ENCODE measurements at places on chromosomes 11 and 22.
A peak's percentile ranks its signal among the peaks of the same experiment; 100 is the strongest.

GRCh38 chr11:19279451-19279850 is 38.7 kb upstream of the E2F8 start:
- DNase-seq = no peak

- DNase-seq = no peak
Measured at GRCh38 chr11:126189109-126189929, 22.1 kb downstream of the RPUSD4 start.

- no peak for DNase-seq
Measured at GRCh38 chr22:20091690-20092476, 11.8 kb downstream of the DGCR8 start.

DNA sequence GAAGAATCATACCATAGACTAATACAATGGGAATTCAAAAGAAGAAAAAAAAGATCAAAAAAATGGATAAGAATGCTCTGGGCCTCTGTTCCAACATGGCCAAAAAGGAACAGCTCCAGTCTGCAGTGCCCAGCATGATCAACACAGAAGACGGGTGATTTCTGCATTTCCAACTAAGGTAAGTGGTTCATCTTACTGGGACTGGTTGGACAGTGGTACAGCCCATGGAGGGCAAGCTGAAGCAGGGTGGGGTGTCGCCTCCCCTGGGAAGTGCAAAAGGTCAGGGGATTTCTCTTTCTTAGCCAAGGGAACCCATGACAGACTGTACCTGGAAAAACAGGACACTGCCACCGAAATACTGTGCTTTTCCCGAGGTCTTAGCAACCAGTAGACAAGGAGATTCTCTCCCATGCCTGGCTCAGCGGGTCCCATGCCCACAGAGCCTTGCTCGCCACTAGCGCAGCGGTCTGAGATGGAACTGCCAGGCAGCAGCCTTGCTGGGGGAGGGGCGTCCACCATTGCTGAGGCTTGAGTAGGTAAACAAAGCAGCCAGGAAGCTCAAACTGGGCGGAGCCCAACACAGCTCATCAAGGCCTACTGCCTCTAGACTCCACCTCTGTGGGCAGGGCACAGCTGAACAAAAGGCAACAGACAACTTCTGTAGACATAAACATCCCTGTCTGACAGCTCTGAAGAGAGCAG is 428.4 kb downstream of the MN1 start:
- no peak for DNase-seq

- no peak for DNase-seq
Measured at GRCh38 chr11:16987205-16987568, 27.0 kb downstream of the PLEKHA7 start.

DNA sequence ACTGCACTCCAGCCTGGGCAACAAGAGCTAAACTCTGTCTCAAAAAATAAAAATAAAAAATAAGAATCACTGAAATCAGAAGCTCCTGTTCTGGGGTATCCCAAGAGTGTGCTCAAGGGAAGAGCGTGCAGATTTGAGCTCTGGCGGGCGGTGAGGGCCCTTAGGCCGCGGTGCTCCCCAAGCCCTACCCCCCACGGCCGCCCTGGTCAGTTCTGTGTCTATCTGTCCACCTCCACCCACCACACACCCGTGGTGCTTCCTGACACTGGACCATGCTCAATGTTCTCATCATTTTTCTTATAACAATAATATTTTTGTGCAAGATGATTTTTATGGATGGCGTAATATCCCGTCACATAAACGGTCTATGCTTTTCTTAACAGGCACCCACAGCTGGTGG is 71.1 kb downstream of the RTL6 start:
- DNase-seq = no peak

- DNase-seq = no peak
Measured at GRCh38 chr11:78202733-78203167, 14.0 kb downstream of the USP35 start.

DNA sequence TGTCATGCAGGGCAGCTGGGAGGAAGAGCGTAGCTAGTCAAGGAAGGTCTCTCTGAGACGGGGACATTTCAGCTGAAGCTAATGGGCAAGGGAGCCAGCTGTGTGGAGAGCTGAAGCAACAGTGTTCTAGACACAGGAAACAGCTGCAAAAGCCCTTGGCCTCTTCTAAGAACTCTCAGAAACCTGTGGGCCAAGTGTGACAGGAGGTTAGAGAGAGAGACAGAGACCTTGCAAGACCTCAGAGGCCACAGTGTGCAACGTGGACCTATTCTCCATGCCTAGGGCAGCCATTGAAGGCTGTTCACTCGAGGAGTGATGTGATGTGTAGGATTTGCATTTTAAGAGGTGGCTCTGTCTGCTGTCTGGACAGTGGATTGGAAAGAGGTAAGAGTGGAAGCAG is 48.7 kb upstream of the TNRC6B start:
- no peak for DNase-seq

- no peak for DNase-seq
Measured at GRCh38 chr11:79179087-79179486, 261.7 kb downstream of the TENM4 start.

DNA sequence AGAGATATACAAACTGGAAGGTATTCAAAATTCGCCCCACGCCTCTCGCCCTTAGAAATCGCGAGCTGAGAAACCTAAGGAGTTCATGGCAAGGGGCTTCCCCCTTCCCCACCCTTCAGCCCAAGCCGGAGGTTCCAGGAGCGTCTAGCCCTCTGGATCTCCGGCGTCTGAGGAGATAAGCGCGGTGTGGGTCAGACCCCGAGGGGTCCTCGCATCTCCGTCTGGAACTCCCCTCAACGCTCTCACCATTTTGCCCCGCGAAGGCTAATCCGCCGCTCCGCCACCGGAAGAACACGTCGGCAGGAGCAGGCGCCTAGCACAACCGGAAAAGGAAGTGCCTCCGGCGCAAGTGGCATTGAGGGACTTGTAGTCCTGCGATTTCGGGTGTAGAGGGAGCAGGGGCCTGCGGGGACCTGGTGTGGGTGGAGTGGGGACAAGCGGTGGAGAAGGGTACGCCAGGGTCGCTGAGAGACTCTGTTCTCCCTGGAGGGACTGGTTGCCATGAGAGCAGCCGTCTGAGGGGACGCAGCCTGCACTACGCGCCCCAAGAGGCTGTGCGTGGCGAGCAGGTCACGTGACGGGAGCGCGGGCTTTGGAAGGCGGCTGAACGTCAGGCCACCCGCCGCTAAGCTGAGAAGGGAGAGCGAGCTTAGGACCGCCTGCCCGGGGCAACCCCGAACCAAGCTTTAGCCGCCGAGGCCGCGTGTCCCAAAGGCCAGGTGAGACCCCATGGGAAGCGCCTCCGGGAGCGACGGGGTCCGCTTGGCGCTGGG is at the start of the genes FEN1 and TMEM258:
TSS of gene FEN1 (plus strand) at position 602 of the 773 bp plus-strand sequence. CDS start 2,451 bp downstream, outside the sequence.
TSS of gene TMEM258 (minus strand) at position 290 of the 773 bp plus-strand sequence. CDS start at position 249, 41 bp downstream.
- DNase-seq = peak; percentile 87

DNA sequence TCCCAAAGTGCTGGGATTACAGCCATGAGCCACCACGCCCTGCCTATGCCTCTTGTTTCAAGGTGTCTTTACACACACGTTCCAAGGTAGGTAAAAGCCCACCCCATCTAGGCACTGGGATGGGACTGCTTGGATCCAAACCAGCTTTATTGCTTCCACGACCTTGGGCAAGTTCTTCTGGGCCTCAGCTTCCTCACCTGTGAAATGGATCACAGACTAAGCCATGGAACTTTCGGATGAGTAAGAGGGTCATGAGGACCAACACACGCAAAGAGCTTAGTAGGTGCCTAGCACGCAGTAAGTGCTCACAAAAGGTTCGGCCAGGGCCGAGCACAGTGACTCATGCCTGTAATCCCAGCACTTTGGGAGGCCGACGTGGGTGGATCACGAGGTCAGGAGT is 15.6 kb downstream of the RHOD start:
- no peak for DNase-seq

DNA sequence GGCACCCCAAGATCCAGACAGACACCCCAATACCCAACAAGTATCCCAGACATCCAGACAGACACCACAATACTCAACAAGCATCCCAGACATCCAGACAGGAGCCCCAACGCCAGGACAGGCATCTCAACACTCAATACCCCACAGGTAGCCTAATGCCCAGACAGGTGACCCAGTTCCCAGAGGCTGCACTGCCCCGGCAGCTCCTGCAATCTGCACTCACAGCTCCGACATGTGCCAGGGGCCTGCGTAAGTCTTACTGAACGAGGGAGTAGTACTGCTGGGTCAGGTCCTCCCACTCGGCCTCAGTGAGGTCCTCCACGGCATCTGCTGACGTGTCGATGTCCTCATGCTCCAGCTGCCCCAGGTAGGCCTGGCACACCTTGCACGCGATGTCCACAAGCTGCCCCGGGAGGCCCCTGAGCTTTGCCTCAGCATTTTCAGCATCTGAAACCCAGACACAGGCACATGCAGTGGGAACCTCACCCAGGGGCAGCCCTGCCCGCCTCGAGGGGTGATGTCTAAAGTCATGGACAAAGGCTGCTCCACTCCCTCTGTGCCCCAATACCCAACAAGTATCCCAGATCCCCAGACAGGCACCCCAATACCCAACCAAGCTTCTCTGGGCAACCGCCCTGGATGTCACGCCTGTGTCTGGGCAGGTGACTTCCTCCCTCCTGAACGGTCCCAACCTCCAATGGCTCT is 16.6 kb downstream of the TTLL8 start:
- DNase-seq = no peak

DNA sequence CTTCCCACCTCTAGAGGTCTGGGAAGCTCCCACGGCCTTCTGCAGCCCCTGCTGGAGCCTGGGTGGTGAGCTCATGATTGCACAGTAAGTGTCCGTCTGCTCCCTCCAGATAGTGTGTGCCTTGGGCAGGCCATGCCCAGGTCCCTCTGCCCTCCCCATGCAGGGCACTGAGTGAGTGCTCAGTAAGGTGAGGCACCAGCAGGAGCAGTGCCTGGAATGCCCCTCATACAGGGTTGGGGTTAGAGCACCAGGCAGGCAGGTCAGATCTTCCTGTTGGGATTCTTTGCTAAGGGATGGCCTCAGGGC is 50.3 kb downstream of the NAT10 start:
- no peak for DNase-seq

GRCh38 chr11:32391956-32392553 is 43.3 kb downstream of the WT1 start:
- DNase-seq = no peak

- DNase-seq = no peak
Measured at GRCh38 chr11:7696424-7696823, 9.9 kb downstream of the OVCH2 start.

GRCh38 chr11:35288817-35289541 is 130.4 kb downstream of the SLC1A2 start:
- DNase-seq = no peak

DNA sequence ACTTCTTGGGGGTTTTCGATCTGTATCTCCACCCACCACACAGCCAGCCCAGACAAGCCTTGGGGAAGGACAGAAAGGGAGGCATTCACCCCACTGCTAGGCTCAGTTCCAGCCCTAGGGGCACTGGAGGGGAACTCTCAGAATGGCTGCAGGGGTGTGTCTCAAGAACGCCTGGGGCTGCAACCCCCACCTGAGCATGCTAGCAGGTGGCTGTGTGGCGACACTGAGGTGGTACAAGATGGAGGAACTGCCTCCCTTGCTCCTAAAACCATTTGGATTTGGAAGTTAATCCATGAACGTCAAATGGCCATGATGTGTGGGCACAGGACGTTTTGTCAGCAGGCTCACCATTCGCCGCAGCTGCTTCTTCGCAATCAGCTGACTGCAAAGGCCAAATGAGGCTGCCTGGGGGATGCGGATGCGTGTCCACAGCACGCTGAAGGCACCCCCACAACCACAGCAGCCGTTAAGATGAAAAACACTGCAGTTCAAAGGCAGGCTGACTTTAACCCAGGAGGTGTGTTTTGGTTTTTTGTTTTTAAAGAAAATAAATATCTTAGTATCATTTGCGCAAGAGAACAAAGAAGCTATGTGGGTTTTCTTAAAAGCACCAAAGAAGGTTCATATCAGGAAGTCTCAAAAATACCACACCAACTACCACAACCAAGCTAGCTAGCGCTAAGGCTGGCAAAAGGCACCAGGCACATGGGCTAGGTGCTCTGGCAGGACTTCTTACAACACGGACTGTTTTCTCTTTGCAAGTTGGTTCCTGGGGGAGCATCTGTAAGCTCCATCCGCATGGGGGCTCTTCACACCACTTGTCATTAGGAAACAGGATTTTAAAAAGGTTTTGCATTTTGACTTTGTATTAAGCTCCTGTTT is 22.2 kb upstream of the NAP1L4 start:
- DNase-seq = peak; percentile 24

DNA sequence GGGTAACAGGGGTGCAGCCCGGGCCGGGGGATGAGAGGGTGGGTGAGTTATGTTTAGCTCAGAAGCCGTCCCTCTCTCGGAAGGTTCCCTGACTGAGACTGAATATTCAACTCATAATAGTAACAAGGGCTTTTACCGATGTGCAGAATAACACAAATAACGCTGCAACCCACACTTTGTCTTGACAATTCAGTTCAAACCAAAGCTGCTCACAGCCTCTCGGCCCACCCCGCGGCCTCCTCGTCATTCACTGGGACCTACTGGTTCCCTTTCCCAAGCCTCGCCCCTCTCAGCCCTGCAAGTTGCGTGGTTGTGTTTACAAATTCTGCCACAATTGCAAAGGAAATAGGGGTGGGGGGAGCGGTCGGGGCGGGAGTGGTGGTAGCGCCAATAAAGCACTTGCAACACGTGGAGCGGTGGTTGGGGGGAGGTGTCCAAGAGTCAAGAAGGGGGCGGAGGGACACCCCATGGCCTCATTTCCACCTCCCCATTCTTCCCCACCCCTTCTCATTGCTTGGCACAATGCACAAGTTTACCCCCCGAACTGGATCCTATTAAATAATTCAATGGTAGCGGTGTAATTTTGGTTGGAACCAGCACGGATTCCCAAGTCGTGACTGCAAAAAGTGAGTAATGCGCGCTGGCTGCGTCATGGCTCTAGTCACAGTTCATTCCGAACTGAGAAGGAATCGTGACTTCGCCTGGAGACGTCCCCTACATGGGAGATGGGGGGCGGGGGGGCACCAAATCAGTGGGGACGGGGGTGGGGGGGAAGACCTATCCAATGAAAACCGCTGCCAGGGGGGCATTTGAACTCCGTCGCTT is 102.0 kb upstream of the HSD17B12 start:
- no peak for DNase-seq

GRCh38 chr22:25008666-25009065 is 56.1 kb downstream of the KIAA1671 start:
- no peak for DNase-seq

DNA sequence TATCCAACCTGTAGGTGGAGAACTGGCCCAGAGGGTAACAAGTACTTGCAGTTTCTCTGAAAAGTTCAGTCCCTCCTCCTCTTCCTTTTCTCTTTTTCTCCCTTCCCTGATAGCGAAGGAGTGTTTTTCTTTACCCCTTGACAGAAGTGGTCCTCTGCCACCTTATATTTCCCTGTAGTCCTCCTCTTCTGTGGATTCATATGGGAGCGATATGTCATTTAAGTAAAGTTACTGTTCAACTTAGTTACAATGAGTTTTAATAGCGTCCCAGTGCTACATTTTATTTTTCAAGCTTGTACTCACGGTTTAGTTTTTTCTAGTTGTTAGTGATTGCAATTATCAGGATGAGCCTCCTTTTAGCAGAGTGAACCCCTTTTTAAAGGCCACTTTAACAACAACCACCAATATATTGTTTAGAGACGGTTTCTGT is 1.4 kb downstream of the PCF11 start:
- DNase-seq = no peak

DNA sequence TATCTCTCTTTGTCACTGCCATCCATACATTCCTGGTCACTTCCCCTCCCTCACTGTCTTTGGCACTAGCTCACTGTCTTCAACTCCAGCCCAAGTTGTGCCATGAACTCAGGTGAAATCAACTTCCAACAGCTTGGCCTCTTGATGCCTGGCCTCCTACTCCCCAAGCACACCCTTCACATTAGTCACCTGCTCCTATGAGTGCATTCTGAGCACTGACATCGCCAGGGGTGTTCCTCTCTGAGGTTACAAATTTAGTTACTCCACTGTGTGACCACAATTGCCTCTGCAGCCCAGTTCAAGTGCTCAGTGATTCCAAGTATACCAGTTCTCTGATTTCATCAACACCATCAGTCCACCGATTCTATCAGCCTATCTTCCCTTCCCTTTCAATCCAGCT is 10.8 kb downstream of the DRD2 start:
- no peak for DNase-seq
